ENCODE measurements at places on chromosomes 2 and 18. TPM values are rescaled to one million over a fixed set of nuclear protein-coding genes. Genes with fewer than 3 reads are reported as not detected.

DNA sequence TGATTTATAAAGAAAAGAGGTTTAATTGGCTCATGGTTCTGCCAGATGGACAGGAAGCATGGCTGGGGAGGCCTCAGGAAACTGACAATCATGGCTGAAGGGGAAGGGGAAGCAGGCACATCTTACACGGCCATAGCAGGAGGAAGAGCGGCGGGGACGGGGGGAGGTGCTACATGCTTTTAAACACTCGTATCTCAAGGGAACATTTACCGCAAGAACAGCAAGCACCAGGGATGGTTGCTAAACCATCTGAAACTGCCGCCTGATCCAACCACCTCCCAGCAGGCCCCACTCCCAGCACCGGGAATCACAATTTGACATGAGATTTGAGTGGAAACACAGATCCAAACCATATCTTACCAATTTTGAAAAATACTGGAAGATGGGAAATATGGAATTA lies 362.8 kb downstream of the FBXO15 start:
- no peak for DNase-seq

DNA sequence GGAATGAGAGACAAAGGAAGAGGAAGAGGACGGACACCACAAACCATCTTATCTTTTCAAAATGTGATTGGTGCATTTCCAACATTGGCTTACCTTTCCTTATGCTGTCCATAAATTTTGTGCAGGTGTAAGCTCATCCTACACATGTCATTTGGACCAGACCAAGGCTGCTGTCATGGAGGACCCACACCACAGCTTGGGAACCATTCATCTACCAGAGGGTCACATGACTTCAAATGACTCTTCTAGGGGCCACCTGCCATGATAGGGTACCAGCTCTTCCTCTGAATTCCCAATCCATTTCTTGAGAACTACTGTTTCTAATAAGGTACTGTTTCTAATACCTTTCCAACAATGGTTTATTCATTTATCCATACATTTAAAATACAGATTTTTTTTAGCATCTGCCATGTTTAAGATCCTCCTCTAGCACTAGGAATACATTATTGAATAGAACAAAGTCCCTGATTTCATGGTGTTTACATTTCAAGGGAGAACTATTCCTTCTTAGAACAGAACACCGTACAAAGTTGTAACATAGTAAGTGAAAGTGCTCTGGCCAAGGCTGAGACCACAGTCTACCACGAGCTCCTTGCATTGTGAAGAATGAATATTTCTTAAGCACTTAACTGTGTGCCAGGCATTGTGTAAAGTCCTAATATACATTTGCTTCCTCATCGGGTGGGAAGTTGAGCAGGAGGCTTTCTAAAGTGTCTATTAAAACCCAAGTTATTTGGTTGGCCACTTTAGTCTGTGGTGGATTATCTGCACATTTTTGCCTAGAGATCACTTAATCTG lies 246.1 kb upstream of the FN1 start:
- no peak for DNase-seq

DNA sequence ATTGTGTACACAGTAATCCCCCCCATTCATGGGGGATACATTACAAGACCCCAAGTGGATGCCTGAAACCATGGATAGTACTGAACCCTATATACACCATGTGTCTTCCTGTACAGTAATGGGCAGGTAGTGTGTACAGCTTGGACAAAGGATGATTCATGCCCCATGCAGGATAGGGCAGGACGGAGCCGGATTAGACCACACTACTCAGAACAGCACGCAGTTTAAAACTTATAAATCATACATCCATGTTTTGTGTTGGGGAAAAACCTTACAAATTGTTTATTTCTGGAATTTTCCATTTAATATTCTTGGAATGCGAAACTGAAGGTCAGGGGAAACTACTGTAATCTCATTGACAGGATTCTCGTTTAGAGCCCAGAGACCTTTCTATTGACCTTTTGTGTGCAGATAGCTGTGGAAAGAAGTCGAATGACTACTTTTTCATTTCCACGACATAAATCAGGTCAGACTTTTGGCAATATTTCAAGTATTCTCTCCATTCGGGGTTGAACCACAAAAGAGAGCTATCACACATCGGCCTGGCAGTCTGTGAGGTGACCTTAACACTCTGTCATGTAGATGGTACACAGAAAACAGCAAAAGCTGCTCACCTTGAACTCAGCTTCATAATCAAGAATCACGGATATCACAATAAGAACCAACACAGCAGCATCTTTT lies 9.9 kb upstream of the YPEL5 start:
- no peak for DNase-seq

GRCh38 chr2:208064220-208064961 lies 39.1 kb upstream of the PLEKHM3 start:
- DNase-seq: no peak

FAM117B gene
- 6.6 TPM for total RNA-seq

TRIM43 gene
- not detected for total RNA-seq

STARD6 gene
- total RNA-seq: not detected

KLF11 gene
- 21.8 TPM for total RNA-seq
